CD4-positive, alpha-beta T cell treated with Interleukin-21 for 1 hour (primary cell): ENCODE measurements at places on chromosomes 5 and 9.
A peak's percentile ranks its signal among the peaks of the same experiment; 100 is the strongest.

DNA sequence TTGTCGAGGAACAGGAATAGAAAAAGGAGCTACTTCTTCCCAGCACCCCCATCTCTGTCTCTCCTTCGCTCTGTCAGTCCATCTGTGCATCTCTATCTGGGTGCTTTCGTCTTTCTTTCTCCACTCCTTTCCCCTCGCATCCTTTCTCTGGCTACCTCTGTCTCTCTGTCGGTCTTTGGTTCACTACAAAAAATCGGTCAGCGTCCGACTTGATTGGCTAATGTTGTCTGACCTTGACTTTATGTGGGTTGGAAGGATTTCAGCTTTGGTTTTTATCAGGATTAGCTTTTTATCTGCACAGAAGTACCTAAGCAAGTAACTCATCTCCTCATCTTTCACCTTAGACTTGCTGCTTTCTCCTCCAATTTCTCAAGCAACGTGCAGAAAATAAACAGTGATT is 575.2 kb upstream of the ZNF462 start:
- no peak for DNase-seq

GRCh38 chr5:133735346-133735745 is 123.0 kb upstream of the FSTL4 start:
- no peak for DNase-seq

DNA sequence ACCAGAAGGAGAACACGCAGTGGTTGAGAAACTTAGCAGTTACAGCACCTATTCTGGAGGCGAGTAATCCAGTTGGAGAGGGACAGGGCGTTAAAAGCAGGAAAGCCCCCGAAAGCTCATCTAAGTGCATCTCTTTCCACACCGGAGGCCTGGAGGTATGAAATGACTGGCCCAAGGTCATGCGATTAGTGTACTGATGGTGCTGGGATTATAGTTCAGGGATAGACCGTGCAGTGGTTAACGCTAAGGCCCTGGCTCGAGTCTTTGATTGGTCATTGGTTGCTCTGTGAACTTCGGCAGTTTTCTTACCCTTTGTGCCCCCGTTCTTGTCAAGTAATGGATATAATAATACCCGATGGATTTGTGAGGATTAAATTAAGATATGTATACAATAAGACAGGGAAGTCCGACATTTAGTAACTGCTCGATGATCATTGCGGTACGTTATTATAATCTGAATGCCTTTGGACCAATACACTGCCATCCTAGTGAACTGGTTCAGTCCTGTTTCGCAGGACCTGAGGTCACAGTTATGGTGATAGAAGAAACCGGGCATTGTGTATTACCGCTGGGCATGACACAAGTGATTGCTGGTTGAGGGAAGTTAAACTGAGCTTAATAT is 960 bp downstream of the CANX start:
- peak; percentile 32 for DNase-seq

DNA sequence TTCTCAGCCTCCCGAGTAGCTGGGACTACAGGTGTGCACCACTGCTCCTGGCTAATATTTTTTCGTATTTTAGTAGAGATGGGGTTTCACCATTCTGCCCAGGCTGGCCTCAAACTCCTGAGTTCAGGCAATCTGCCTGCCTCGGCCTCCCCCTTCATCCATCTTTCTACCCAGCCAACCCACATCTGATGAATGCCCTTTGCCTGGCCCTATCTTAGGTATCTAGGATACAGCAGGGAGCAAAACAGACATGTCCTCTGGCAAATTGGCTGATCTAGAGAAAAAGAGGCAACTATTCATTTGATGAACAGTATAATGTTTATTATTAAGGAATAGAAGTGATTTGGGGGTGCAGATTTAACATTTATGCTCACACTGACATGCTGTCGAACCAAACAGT is 123.0 kb downstream of the TRIO start:
- no peak for DNase-seq

GRCh38 chr9:74570879-74571512 is 73.9 kb downstream of the RORB start:
- DNase-seq: no peak

GRCh38 chr5:57650360-57651069 is 167.9 kb upstream of the ACTBL2 start:
- peak; percentile 28 for DNase-seq

GRCh38 chr5:2007496-2007877 is 124.8 kb upstream of the IRX4 start:
- DNase-seq: no peak

DNA sequence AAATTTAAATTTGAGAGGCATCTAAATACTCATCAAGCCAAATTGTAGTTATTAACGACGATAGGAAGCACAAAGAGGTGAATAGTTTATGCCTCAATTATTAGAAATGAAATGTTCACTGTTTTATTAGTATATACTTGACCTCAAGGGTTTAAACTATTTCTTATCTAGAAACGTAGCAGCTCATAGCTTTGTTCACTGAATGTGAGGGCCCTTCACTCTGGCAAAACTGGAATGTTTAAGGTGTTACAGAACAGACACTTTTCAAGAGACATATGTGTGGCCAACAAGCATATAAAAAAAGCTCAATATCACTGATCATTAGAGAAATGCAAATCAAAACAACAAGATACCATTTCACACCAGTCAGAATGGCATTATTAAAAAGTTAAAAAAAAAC is 151.2 kb upstream of the KCNN2 start:
- DNase-seq: no peak

- no peak for DNase-seq
Measured at GRCh38 chr5:55146080-55146479, 13.9 kb upstream of the GPX8 start.

- DNase-seq: no peak
Measured at GRCh38 chr9:37198831-37199230, 78.5 kb downstream of the ZCCHC7 start.

DNA sequence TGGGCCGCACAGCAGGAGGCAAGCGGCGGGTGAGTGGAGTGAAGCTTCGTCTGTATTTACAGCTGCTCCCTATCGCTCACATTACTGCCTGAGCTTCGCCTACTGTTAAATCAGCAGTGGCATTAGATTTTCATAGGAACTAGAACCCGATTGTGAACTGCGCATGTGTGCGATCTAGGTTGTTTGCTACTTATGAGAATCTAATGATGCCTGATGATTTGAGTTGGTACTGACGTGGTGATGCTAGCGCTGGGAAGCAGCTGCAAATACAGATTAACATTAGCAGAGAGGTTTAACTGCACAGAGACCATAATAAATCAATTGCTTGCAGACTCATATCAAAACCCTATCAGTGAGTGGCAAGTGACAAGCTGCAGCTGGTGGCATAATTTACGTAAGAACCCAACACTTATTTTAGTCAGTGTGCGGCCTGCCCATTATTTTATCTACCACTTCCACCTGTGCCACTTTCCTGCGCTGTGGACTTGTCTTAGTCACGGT is 133.4 kb upstream of the CDH9 start:
- no peak for DNase-seq

DNA sequence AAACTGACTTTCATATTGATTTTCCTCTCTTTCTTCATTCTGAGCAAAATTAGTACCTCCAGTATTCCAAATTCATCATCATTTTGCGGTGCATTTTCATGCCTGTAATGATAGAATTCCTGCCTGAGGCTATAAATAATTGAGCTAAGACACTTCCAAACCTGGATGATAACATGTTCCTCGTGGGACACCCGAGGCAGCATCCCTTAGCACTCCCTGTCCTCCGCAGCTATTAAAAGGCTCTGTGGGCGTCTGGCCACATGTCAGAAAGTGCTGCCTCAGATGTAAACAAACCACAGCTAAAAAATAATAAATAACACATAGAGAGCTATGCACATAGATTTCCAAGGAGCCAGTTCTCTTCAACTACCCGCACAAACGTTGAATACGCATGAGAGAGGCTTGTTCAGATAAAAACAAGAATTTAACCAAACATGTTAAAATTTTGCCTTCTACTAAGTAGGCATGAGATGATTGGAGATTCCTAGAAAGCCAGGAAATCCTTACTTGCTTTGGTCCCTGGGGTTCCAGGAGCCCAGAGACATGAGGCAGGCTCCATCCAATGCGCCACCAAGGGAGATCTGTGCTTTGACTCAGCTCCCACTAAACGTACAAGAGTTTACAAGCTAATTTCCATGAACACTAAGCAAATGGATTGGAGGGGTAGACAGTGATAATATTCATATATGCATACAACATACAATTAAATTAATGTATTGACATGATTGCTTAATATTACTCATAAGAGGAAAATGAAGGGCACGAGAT is 82.7 kb downstream of the SHC3 start:
- DNase-seq: no peak

GRCh38 chr5:97131921-97132320 is 10.5 kb downstream of the LIX1 start:
- no peak for DNase-seq

DNA sequence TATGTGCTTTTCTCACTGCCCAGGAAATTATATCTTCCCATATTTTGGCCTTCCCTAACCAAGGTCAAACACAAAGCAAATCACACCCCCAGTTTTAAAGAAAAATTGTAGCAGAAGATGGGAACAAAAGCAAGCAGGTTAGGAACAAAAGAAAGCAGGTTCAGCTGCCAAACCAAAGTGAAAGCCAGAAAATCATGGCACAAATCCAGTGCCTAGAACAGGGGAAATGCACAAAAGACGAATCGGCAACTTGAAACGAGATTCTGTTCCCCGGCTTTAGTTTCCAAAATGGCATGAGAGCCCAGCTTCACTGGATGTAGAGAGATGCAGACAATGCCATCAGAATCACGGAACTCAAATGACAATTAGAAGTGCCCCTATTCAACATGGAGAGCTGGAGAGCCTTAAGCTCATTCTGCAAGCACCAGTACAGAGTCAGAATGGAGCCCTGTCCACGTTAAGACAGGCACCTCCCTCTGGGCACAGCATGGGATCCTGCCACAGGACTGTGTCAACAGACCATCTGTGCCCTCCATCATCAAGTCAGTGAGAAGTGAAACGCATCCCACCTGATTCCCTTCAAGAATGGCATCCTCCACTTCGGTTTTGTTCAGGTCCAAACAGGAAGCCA is 13.8 kb downstream of the DNAH5 start:
- DNase-seq: no peak

- no peak for DNase-seq
Measured at GRCh38 chr9:136437430-136437829, 2.2 kb downstream of the INPP5E start.

DNA sequence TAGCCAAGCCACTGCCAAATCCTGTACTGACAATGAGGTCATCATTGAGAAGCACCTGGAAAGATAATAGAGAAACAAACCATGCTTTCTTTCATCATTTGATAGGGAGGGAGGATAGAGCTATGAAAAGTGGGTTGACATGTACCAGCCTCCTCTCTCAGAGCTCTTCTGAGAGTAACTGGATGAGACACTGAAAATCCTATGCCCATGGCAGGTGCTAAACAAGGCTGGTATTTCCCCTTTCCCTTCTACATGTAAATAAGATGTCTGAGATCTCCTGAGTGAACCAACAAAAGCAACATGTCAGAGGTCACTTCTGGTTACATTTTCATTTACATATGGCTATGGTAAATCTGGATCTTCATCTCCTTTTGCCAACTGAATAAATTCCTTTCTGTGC is 45.3 kb upstream of the TRAF1 start:
- no peak for DNase-seq

DNA sequence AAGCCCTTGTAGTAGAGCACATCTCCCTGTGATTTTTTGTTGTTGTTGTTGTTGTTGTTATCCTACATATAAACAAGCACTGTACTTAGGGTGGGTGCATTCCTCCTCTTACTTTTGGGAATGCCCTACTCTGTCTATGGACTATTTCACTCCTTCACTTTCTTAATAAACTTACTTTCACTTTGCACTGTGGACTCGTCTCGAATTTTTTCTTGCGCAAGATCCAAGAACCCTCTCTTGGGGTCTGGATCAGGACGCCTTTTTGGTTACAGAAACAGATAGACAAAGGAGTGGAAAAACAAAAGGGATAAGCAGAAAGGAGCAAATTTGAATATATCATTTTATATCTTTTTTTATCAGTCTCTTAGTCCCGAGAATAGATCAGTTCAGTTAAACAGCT is 14.4 kb upstream of the PAIP1 start:
- no peak for DNase-seq

GRCh38 chr5:127558273-127558672 is 40.8 kb downstream of the PRRC1 start:
- no peak for DNase-seq

DNA sequence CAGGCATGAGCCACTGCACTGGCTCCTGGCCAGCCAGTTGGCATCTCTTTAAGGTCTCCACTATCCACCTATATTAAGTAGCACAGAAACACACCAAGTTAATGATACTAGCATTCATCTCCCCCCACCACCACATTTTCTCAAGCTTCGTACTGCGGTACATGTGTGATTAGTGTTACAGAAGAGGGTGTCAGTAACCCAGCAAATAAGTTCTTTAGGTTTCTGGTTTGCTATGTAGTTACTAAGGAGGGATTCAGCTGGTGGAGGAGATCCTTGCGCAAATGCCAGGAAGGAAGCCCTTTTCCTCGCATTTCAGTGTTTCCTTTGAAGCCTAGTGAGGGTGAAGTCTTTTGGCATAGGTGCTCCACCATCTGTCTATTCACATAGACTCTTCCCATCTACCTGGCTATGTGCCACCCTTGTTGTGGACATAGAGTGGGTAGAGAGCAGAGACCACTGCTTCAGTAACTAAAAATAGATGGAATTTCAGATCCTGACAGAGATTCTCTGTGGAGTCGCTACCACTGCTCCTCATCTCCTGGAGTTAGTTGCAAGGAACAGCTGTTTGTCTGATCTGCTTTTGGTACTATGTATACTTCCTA is 16.7 kb downstream of the UBE2D2 start:
- DNase-seq: no peak

DNA sequence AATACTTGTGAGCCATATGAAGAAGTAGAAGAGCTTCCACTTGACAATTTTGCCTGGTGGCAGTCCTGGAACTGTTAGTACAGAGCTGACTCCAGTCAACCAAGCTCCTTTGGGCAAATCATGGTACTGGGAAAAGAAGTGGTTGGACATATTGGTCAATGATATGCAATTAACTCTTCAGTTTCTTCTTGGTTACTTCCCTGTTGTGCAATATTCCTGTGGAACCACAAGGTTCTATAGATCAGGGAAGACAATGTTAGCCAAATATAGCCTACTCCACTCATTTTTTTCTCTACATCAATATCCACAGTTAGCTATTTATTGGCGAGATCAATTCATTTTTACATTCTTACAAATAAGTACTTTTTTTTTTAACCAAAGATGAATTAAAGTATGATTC is 14.4 kb upstream of the GDA start:
- DNase-seq: no peak

DNA sequence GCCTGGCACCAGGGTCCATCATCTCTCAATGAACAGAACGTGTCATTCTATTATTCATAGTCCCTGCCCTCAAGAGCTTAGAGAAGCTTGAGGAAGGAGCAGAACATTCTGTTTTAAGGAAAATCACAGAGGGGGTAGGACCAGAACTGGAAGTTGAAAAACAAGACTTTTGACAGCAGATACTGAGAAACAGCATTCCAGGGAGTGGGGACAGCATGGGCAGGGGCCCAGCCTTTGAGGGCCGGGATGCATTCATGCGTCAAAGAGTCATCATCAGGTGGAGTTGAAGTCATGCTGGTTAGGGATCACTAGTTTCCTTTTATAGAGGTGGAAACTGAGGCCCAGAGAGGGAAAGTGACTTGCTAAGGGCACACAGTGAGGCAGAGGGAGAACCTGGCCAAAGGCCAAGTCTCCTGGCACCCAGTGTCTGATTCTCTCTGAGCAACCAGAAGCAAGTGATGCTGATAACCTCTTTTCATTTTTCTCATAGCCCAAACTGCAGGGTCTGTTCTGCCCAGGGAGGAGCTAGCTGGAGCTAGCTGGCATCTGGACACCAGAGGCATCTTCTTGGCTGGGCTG is 41.5 kb upstream of the STXBP1 start:
- no peak for DNase-seq
